Effector CD4-positive, alpha-beta T cell (primary cell): ENCODE measurements at places on chromosomes 1 and 21.

DNA sequence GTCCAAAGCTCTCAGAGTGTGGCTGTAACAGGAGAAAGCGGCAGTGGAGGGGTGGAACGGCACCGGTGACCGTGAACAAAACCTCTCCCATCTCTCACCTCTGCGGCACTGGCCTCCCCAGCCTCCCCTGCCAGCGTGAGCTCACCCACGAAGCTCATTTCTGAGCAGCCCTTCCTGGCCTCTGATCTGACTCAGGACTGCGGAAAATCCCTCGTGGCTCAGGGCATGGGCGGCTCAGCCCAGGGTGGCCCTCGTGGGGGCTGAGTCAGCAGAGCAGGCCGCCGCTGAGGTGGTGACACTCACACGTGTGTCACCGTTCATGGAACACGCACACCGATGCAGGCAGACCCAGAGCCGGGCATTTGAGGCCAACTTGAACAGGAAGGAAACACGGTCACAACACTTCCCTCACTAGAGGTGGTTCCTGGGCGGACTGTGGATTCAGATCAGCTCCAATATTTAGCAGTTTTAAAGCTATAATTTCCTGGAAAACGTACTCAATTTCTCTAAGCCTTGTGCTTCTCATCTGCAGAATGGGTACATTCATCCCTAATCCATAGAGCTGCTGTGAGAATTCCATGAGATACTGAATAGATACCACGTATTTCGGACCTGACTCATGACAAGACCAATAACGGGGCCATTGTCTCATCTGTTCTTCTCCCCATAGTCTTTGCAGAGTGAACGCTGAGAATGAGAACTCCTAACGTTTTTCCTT, 115.0 kb upstream of the TMPRSS2 start:
- DNase-seq = no peak

DNA sequence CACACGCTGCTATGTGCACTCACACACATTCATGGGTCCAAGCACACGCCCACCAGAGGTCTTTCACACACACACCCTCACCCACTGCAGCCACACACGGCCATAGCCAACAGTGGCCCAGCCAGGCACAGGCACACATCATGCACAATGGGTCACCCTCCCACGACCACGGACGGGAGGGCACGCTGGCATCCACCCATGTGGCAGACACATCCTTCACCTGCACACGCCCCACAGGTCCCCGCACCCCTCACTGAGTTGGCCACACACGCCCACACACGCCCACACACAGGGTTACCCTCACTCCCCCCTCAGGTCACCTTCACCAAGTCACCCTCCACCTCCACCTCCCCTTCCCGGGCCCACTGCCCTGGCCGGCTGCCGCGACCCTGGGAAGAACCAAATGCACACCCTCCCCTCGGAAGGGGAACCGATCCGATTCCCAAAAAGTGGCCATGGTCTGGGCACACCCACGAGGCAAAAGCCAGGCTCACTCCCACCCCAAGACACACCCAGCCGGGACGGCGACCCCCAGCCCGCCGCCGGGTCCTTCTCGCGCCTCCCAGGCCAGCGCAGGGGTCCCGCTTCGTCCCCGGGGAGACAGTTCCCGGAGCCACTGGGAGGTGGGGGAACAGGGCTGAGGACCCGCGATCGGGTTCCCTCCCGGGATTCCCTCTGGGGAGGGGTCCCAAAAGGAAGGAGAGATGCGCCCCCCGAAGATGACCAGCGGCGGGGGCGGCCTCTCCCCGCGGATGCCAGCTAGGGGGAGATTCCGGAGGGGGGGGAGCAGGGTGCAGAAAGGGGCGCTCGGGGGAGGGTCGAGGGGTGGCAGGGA, 860 bp downstream of the SDC3 start:
- no peak for DNase-seq

- DNase-seq = no peak
These were observed 36.3 kb downstream of the TNNI3K start for GRCh38 chr1:74271503-74271902.

DNA sequence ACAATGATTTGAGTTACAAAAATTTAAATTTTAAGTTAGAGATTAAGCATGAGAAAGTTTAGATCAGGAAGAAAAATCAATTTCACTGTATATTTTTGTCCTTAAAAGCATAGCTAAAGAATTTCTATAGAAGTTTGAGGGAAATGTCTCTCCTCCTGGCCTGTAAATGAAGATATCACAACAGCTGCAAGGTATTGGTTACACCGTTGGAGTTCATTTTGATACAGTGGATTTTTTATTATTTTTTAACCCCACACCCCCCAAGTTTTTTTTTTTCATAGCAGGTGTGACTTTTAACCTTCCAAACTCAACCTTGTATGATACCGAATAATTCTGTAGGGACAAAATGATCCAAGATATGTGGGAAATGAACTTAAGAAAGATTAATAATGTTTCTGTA, 156.3 kb downstream of the DISP1 start:
- no peak for DNase-seq

DNA sequence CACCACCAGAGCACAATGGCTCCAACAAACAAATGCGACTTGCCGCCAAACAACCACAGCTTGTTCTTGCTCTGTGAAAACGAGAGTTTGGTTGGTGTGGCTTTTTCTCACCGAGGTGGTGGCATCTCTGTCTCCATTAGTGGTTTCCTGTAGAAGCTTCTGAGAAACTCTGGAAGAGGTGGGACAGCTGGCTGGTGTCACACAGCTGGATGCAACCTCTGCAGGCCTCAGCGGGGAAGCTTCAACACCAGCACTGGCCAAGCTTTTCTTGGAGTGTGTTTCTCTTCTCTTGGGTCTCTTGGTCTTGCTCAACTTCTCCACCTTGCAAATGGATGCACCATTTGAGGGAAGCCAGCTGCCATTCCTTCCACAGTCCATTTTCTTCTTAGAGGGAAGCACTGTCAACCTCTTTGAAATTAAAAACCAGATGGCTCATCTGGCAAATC, 124.8 kb downstream of the KCNN3 start:
- no peak for DNase-seq

DNA sequence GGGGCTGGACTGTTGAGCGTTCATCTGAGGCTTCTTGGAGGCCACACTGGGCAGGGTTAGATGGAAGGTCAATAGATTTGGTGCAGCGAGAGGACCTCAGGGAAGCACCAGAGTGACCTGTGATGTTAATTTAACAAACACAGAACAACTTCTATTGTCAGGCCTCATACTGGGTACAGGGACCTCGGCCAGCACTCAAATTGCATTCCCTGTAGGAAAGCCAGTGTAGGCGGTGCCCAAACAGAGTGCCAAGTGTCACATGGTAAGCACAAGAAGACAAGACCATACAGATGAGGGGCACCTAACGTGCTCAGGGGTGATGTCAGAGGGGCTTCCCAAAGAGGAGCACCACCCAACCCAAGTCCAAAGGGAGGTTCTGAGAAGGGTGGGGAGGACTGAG, 1.3 kb downstream of the TMEM269 start:
- no peak for DNase-seq

DNA sequence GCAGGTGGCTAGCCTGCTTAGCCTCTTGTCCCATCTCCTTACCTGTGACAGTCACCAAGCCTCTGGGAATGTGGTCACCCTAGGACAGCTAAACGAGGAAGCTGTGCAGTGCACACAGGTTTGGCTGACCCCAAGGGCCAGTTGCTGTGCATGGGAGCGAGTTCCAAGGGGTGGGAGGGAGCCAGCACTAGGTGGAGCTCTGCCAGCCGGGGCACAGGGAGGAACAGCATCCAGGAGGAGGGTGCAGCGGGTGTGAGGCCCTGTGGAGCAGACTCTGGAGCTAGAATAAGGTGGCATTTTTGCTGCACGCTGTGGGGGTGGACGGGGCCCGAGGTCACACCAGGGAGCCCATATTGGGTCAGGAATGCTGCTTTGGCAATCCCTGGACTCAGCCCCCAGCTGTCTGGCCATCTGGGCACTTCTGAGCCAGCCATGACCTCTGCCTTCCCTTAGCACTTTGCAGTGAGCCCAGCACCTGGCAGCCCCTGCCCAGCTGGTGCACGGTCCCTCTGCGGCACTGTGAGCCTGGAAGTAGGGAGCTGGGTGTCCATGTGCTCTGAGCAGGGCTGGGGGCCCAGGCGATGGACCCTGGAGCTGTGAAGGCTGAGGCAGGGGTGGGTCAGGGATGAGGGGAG, 8.7 kb downstream of the PDXK start:
- no peak for DNase-seq

GRCh38 chr1:171084091-171084490, 6.6 kb upstream of the FMO3 start:
- no peak for DNase-seq

DNA sequence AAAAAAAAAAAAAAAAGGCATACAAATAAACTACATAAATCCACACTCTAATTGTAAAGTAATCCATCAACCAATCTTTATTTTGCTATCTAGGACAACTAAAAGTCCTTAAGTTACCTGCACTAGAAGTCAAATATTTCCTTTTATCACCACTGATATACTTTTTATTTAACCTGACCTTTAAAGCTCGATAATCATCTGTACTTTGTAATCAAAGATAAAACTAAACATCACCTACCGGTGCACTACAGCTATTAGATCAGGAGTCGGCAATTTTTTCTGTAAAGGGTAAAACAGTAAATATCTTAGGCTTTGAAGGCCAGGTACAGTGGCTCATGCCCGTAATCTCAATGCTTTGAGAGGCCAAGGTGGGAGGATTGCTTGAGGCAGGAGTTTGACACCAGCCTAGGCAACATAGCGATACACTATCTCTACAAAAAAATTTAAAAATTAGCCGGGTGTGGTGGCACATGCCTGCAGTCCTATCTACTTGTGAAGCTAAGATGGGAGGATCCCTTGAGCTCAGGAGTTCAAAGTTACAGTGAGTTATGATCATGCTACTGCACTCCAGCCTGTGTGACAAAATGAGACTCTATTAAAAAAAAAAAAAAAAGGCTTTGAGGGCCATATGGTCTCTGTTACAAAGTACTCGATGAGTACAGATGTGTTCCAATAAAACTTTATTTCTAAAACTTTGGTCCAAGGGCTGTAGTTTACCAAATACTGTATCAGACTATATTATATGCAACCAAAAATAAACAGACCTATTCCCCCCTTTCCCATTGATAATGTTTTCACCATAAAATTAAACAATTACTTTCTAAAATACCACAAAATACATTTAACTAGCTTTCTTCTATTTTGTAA, 47.1 kb downstream of the TESK2 start:
- DNase-seq = no peak

GRCh38 chr1:229328598-229329362, 14.1 kb downstream of the CCSAP start:
- DNase-seq = no peak

- DNase-seq = no peak
These were observed 21.3 kb downstream of the COL6A2 start for GRCh38 chr21:46119144-46119636.

GRCh38 chr1:236997361-236997760, 6.9 kb downstream of the MT1HL1 start:
- no peak for DNase-seq

DNA sequence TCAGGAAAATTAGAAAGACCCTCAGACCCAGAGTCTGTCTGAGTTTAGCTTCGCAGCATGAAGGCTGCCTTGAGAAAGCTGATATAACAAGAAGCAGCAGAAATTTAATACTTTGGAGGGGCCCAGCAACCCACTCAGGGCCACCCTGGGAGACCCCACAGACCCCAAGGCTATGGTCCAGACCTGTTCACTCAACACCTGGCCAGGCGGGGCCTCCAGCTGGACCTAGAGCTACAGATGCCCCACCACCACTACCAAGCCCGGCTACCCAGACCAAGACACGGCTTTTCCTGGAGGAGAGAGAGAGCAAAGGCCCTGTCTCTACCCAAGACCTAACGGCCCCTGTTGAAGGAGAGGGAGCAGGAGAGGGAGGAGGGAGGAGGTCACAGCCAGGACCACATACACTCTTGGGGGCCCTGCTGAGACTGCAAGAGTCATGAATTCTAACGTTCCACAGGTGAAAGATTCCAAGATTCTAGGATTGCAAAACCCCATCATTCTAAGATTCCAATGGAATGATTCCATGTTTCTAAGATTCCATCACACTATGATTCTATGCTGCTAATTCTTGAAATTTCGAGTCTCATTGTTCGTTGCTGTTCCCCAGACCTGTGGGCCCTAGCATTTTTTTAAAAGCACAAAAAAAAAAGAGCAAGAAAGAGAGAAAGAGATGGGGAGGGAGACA, 53.2 kb downstream of the LACTBL1 start:
- DNase-seq = no peak

GRCh38 chr1:59136541-59137275, 160.2 kb upstream of the FGGY start:
- no peak for DNase-seq

DNA sequence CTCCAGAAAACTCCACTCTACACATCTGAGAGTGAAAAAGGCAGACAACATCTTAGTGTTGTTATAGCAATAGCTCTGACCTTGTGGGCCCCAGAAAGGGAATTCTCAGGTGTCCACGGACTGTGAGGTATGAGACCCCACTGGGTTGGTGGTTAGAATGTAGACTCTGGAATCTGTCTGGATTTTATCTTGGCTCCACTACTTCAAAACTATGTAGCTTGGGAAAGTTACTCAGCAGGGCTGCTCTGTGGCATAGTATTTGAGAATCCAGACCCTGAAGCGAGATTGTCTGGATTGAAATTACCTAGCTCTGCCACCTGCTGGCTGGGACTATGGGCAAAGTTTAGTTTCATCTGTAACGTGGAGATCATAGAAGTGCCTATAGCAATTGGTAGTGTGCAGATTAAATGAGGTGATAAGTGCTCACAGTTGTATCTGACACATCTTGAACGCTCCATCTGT, 25.8 kb downstream of the PRDM2 start:
- DNase-seq = peak; percentile 52

DNA sequence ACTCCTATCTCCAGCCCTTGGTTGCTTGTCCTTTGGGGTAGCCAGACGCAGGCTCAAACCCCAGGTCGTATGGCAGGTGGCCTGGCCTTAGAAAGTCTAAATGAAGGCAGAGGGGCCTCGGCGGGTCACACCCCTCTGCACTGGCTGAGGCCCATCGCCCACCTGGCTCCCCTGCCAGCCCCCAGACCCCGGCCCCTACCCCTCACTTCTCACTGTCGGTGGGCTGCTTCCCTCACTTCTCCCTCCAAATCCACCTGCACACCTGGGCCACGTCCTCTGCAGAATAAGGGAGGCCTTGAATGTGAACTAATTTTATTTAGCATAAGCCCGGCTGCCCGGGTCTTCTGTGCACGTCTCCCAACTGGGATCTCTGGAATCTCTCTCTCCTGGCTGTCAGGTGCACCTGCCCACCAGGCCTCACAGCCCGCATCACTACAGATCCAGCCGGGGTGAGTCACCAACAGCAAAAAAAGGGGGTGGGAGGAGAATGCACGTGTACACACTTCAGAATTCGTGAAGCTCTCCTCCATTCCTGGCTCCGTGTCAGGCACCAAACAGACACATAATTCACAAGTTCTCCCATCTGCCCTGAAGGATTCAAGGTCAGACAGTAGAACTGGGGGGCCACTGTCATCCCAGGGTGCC, 107.5 kb upstream of the SIM2 start:
- DNase-seq = no peak

GRCh38 chr1:28439320-28439719, 66.5 kb upstream of the RCC1 start:
- DNase-seq = no peak

DNA sequence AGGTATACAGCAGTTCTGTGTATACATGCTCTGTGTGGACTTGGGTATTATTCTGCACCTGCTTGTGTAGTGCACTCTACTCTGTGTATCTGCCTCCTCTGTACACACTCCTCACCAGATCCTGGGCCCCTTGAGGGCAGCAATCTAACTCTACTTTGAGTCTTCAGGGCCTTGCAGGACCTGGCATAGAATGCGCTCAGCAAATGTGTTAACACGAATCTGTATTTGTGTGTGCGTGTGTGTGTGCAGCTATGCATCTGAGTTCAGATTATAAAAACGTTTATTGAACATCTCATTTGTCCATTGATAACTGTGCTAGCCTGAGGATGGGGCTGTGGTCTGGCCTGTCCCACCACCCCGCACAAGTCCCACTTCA, 3.9 kb upstream of the MEF2D start:
- no peak for DNase-seq

- DNase-seq = no peak
These were observed 42.1 kb downstream of the TRIM33 start for GRCh38 chr1:114468710-114469468.
